Naive thymus-derived CD4-positive, alpha-beta T cell (primary cell): ENCODE measurements at places on chromosomes 7 and 10.

GRCh38 chr10:124210263-124210662, 116.9 kb upstream of the CHST15 start:
- no peak for DNase-seq

DNA sequence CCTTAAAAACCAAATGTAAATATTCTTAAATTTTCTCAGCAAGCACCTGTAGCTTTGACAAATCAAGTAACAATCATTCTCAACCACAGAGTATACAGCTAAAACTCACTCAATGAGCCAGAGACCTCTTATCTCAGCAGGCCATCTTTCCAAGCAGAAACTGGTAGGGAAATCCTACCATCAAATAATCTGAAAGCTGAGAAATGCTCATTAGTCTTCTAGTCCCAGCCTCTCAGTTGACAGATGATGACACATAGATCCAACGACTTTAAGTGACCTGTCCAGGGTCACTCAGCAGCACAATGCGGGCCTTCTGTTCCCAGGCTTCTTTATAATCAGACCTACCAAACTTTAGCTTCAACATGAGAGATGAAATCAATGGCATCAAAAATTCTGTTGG, 184.6 kb downstream of the SGMS1 start:
- no peak for DNase-seq

DNA sequence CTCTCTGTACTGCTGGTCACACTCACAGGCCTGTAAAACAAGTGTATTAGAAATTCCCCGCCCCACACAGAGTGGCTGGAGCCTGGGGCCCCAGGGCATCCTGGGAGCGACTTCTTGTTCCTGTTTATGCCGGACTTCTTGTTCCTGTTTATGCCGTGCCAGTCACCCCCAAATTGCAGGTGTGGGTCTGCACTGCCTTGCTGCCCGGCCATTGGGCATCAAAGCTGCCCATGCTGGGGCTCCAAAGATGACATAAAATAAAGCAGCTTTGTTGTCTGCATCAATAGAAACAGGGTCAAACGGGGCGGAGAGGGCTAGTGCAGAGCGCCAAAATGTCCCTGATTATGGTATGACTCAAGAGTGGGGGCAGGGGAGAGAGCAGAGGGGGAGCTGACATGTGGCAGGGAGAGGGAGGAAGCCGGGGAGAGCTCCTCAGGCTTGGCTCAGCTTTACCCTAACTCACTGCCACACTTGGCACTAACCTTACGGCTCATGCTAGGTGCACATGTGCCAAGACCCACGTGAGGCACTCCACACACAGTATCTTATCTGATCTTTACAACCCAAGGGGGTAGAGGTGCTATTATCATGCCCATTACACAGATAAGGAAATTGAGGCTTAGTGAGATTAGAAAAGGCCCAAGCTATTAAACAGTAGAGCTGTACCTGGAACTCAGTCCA, 98.4 kb downstream of the PIP4K2A start:
- DNase-seq = no peak

DNA sequence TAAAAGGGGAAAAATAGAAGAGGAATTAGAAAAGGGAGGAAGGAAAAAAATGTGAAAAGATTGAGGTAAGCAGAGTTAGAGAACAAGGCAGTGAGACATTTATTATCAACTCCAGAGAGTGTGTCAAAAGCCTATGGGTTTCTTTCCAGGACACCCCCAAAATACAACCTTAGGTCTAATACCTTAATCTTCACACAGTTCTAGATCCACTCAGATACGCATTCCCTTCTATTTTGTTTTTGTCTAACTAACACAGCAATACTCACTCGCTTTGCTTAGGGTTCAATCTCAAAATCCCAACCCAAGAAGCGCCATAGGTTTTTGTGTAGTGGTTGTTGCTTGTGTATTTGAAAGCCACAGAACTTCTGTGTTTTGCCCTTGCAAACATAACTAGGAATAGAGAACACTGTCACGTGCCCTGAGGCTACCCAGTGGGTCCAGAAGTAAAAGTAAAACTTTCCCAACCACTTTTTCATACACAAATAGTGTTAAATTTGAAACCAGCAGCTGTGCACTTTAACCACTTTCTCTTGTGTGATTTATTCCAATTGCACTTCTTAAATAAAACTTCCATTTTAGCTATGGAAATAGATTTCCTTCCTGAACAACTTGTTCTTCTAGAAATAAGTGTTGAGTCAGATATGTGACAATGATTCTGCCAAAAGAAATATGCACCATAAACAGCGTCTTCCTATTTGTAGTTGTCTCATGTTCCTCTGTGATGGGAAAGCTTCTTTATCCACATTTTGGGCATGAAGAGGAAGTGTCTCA, 414.7 kb upstream of the GHITM start:
- DNase-seq = no peak

GRCh38 chr10:28947171-28947570, 269.9 kb downstream of the BAMBI start:
- DNase-seq = no peak

DNA sequence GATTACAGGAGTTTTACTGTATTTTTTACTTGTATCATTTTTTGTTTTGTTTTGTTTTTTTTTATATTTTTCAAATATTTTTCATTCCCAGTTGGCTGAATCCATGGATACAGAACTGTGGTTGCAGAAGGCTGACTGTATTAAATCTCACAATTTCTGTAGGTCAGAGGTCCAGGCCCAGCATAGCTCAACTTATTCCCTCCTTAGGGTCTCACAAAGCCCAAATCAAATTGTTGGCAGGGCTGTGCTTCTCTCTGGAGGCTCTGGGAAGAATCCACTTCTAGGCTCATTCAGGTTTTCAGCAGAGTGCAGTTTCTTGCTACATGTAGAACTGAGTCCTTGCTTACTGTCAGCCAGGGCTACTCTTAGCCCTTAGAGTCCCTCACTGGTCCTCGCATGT, 22.6 kb downstream of the TSPAN14 start:
- DNase-seq = no peak

GRCh38 chr7:2482725-2483451, 6.7 kb upstream of the GRIFIN start:
- no peak for DNase-seq

GRCh38 chr7:44372560-44373417, 47.4 kb upstream of the CAMK2B start:
- no peak for DNase-seq

DNA sequence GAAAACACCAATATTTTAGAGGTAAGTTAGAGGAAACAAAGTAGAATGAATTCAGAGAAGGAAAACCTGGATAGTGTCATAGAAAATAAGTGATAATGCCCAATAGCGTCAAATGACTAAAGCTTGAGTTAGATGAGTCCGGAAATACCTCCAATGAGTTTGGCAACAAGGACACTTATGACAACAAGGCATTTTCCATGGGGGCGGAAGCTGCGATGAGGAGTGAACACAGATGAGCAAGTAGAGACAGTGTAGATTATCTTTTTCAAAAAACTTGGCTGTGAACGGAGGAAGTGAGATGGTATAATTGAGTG, 383 bp upstream of the R3HCC1L start:
- DNase-seq = no peak

- no peak for DNase-seq
Observed at GRCh38 chr10:103884681-103885139, 29.3 kb upstream of the SH3PXD2A start.

DNA sequence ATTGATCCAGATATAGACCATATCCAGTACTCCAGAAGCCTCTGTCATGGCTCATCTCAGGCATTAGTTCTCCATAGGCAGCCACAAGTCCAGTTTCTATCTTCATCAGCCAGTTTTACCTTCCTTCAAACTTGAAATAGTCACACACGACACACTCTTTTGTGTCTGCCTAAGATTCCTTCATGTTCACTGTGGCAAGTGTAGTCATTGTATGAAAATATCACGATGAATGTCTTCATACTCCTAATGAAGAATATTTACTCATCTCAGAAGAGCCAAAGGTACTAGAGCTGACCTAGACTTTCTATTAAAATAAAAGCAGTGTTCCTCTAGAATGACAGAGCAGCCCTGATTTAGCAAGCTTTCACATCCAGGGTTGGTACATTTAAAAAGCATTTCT, 230.7 kb downstream of the SNX13 start:
- DNase-seq = no peak

GRCh38 chr10:85558533-85558932, 808.1 kb downstream of the GRID1 start:
- no peak for DNase-seq

DNA sequence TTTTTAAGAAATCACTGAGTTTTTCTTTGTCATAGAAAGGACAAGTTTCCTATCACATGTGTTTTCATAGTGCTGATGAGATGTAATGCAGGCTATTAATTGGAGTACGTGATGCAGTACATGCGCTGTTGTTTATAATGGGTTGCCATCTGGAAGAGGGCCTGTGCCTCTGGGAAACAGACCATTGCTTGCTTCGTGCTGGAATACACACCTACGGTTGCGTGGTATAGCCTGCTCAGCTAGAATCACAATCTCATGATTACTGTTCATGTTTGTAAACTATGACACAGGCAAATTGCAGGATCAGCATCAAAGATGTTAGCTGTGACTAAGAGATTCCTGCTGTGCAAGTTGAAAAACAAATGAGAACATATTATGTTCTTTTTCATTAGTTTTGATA, 107.2 kb upstream of the STEAP1B start:
- DNase-seq = no peak

DNA sequence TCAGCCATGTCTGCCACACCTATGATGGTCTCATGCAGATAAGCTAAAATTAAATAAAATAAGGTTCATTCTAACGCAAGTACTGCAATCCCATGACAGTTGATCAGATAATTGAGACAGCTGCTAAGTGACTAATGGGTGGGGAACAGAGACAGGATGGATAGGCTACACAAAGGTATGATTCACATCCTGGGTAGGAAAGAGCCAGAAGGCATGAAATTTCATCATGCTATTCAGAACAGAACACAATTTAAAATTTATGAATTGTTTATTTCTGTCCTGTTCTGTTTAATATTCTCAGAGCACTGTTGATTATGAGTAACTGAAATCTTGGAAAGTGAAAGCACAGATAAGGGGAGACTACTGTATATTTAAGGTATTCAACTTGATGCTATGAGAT, 381.8 kb upstream of the SORCS1 start:
- DNase-seq = no peak

- DNase-seq = no peak
Observed at GRCh38 chr10:110786172-110786571, 85.6 kb upstream of the PDCD4 start.

DNA sequence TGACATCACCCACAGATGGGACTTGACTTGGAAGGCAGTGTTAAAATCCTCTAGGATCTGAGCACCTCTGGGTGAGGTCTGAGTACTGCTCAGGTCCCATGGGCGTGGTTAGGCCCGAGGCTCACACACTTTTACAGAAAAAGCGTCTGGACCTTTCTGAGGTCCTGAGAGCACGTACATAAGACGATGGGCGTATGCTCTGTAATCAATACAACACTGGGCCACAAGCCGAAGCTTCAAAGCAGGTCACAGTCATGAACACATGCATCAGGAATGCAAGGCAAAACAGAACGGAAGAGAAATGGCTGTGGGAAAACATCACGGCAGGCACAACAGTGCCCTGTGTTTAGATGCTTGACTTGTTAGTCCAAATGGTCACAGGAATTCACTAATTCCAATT, 112.2 kb downstream of the LARP4B start:
- DNase-seq = no peak

DNA sequence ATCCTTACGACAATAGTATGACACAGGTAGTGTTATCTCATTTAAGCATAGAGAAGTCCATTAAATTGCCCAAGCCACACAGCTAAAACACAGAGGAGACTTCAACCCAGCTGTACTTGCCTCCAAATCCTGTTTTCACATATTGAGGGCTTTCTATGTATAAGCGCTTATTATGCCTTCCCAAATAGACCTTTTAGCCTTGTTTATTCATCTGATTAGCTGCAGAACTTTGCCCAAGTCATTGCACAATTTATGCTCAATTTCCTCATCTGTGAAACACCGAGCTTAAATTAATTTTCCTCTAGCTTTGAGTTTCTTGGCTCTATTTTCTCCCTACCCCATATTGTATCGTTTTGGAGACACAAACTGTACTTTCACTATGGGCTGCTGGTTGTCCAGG, 15.5 kb downstream of the NPS start:
- no peak for DNase-seq

DNA sequence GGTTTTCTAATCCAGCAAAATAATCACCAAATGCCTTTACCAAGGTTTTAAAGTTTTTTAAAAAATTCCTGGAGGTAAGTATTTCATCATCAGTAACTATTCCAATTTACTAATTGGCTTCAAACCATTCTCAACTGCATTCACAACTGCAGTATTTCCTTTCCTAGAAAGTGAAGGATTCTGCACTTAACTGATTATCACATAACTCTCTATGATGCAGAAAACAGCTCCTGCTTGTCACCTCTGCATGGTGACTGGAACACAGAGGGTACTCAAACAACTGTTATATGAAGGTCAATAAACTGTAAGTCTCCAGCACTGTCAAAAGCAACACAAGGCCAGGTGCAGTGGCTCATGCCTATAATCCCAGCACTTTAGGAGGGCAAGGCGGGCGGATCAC, 42.6 kb downstream of the SRPK2 start:
- no peak for DNase-seq
